Type B pancreatic cell (in vitro differentiated cells): ENCODE measurements at places on chromosomes 1 and 21. TPM values are rescaled to one million over a fixed set of nuclear protein-coding genes. Genes with fewer than 3 reads are reported as not detected.

DNA sequence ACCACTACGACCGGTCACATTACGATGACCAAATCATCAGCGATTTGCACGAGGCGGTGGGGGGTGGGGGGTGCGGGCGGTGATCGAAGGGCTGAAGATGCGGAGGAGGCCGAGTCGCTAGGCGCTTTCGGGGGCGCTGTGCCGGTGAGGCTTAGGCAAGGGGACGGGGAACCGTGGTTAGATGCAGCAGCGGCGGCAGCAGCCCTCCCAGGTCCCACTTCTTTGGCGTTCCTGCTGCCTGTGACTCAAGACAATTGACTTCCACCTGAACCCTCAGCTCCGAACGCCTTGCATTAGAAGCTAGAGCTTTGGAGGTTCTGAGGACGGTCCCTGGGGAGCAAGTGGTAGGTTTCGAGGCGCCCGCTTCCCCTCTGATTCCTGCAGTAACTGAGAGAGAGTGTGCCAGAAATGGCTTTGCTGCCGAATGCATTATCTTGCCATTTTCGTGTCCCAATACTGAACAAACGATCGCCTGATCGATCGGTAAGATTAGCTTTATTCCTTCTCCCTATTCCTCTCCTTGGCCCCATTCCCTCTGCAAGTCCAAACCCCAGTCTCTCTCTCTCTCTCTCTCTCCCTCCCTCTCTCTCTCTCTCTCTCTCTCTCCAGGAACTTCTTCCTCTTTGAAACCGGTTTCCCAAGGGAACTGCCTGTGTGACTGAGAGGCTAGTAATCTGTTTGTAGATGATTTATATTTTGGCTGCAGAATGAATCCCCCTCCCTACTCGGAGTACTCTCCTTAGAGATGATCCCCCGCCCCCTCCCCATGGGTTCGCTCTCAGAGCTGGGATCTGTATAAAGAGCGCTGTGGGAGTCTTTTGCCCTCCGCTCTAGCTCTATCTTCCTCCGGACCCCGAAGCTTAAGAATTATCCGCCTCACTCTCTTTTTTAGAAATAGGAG, 735 bp upstream of the BRINP3 start:
- H3K27ac ChIP-seq = peak overlapping the region; percentile 53
- peaks cover 5% of the 10 kb centered on the region for H3K4me1 ChIP-seq
- no peaks in the 10 kb centered on the region for H3K36me3 ChIP-seq
- H3K27me3 ChIP-seq = peaks cover 72% of the 10 kb centered on the region

The EIF3I gene
- 162 and 179 TPM in 2 replicates for total RNA-seq

- H3K4me1 ChIP-seq = peaks cover 10% of the 10 kb centered on the region
- peaks cover 8% of the 10 kb centered on the region for H3K27me3 ChIP-seq
- no peak overlapping the region for H3K4me3 ChIP-seq
Observed at GRCh38 chr1:165207853-165208515, 148.5 kb downstream of the LMX1A start.

DNA sequence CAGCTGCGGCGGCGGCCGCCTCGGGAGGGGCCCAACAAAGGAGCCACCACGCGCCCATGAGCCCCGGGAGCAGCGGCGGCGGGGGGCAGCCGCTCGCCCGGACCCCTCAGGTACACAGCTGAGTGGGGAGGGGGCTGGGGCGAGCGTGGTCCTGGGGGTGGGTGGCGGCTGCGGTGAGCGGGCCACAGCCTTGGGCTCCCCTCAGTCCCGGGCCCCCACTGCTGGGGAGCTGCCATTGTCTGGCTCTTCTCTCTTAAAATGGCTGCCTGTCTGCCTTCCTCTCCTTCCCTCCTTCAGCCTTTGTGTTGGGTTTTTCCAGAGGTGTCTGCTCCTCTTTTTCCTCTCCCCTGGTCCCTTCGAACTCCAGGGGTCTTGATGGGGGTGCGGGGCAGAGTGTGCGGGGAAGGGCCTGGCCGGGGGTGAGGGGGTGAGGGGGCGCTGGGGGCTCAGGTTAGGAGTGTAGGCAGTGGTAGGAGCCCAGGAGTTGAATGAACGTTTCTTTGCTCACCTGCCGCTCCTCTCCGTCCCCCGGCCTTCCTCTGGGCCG, 1.7 kb downstream of the ARID1A start:
- peaks cover 23% of the 10 kb centered on the region for H3K4me1 ChIP-seq
- no peak overlapping the region for H3K4me3 ChIP-seq
- no peaks in the 10 kb centered on the region for H3K27me3 ChIP-seq
